Stimulated activated CD4-positive, alpha-beta T cell treated with anti-CD3 and anti-CD28 coated beads, Interleukin-1b, Interleukin-23, amount 100 ng/mL, for 1 hour (primary cell): ENCODE measurements at places on chromosomes 5 and 9.

DNA sequence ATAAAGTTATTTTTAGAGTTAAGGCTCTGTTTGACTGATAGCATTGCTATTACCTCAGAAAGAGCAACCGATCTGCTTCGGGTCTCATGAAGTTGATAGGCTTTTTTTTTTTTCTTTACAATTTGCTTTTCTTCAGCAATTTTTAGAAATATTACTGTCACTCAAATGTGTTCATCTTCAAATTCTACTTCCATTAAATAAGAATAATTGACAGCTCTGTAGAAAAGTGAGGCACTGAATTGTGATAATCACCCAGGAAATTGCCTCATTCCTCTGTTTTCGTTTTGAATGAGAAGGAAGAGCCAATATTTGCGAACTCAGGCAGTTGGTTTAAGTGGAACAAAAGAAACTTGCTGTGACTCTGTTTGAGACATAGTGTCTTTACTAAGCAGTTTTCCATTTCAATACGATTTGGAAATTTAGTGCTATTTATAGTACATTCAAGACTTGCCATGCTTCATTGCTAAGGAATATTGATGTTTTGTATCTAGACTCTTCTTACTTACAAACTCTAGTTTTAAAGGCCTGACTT is 700.5 kb upstream of the CDH10 start:
- no peak for DNase-seq

DNA sequence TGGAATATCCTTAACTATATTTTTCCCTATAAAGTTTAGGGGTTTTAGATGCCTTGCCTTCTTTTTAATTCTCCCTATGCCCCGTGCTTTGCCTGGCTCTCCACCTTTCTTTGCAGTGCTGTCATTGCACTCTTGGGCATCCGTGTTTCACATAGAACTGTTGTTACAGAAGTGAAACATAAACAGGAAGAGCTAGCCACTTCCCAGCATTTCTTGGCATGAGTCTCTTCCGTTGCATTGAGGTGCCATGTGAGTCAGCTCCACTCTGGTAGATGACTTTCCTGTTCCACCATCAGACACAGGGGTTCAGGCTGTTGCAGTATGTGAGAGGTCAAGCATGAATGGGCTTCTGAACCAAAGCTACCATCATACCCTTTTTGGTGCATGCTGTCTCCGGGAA is 73.4 kb downstream of the ANGPTL2 start:
- DNase-seq, result no peak

GRCh38 chr9:74666625-74667316 is 169.6 kb downstream of the RORB start:
- no peak for DNase-seq

- DNase-seq, result no peak
These were observed 196.0 kb downstream of the NR2F1-AS1 start for GRCh38 chr5:93384995-93385394.

DNA sequence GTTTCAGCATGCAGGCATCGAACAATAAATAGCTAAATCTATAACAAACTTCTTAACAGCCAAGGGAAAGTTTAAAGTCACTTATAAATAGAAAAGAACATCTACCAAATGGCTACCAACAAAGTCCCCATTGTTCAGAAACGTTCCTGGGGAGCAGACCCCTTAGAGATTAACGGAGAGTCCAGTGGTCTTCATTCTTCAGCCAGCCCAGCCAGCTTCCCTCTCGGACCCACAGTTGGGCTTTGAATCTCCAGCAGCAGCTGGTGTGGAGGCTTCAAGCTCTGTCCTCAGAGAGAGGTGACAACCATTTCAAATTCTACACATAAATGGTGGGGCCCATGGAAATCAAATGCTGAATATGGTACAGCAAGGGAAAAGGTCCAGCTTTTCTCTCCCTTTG is 11.2 kb downstream of the ENC1 start:
- no peak for DNase-seq

GRCh38 chr5:125134216-125135081 is 388.0 kb upstream of the ZNF608 start:
- DNase-seq, result no peak

DNA sequence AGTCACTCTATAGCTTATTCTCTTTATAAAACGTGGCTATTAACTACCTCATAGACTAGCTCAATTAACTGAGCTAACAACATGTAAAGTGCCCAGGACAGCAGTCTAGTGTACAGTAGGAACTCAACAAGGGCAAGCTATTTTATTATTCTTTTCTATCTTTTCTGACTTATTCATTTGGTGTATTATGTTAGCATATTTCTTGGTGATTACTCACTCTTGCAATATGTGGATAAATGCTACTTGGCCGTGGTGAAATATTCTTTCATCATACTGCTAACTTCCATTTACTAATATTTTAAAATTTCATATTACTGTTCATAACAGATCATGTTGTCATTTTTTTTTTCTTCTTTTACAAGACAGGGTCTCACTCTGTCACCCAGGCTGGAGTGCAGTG is 4.9 kb downstream of the SLC25A51 start:
- no peak for DNase-seq

GRCh38 chr9:127943011-127943662 is 5.5 kb upstream of the DPM2 start:
- no peak for DNase-seq

GRCh38 chr5:75891020-75891419 is 173.8 kb upstream of the POC5 start:
- DNase-seq, result no peak

GRCh38 chr9:86352440-86353077 is 1.7 kb downstream of the TUT7 start:
- DNase-seq, result no peak

GRCh38 chr9:97573482-97574073 is 59.6 kb downstream of the TSTD2 start:
- DNase-seq, result no peak

GRCh38 chr9:121503444-121503843 is 3.8 kb upstream of the GGTA1 start:
- no peak for DNase-seq
